CMK (cell line): ENCODE measurements at places on chromosomes 12 and 14.

DNA sequence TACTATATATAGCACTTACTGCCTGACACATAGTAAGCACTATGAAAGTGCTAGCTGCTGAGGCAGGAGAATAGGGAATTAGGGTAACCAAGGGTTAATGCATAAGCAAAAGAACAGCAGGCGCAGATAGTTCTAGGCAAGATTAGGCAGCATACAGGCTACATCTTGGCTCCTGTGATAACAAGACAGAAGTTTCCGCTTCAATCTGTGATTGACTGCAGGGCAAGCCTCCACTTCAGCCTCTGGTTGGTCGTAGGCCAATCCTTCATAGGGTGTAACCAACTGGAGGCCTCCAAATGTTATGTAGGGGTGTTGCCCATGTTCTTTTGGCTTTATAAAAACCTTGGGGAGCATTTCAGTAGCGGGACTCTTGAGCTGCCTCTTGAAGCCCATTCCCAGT, 46.9 kb downstream of the KLHL28 start:
- DNase-seq: peak; percentile 52

GRCh38 chr12:42285431-42285830, 40.5 kb downstream of the ZCRB1 start:
- DNase-seq: no peak

GRCh38 chr12:51669271-51669670, 78.2 kb downstream of the SCN8A start:
- no peak for DNase-seq

DNA sequence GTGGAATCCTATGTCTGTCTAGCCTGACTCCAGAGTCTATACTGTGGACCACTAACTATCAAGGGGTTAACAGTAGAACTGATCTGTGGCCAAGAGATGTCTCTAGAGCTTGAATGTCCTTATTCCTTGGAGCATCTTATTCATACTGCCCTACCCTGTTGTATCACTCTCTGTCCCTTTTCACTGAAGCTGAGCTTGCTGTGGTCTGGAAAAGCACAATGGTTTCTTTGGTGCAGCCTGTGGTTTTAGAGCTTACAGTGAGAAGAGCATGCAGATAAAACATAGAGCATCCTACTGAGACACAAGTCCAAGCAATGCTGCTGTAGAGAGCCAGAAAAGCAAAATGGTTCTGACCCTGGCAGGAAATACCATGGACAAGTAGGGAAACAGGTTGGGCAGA, 367.0 kb upstream of the ATP2B1 start:
- no peak for DNase-seq

- no peak for DNase-seq
Observed at GRCh38 chr12:129378496-129378895, 525.2 kb downstream of the GLT1D1 start.

GRCh38 chr14:51018521-51018920, 74.2 kb upstream of the PYGL start:
- DNase-seq: no peak

DNA sequence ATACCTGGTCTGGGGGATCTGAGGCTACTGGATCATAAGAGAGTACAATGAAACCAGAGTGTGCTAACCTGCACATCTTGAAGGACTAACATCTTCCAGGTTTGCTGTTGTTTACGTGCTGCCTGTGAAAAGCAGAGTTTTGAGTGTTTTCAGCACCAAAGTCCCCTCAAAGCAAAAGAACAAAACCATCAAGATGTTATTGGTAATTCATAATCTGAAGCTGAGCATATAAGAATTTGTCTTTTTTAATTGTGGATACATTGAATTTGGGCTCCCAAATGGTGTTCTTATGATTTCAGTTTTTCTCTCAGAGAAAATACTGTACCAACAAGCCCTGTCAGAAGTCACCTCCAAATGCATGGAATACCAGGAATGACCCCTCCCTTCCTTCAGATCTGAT, 110.2 kb downstream of the BTG1 start:
- DNase-seq: no peak

DNA sequence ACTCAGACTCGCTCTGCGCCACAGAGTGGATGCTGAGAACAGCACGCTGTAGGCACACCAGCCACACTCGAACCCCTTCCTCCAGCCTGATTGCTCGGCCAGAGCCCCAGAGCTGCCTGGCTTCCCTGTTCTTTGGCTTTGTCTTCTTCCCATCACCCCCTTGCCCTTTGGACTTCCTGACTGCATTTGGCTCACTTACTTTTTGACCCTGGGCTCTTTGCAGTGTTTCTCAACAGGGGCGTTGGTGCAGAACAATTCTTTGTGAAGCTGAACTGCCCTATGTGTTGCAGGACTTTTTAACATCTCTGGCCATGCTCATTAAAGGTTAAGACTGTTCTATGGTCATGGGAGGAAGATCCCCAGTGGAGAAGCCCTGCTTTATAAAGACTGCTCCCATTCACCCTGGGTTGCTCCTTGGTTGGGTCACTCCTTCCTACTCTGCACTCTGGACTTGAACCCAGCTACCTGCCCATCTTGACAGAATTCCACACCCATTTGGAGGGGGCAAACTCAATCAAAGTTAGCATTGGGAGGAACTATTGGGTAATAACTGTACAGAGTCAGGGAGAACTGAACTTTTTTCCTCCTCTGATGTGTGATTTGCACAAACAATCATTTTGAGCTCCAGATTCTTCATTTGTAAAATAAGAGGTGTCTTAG, 127.7 kb upstream of the PLEKHG7 start:
- no peak for DNase-seq

GRCh38 chr14:103393676-103394626, 8.7 kb downstream of the MARK3 start:
- DNase-seq: peak; percentile 72

- no peak for DNase-seq
Observed at GRCh38 chr12:2988494-2988893, 29.3 kb downstream of the TEAD4 start.

GRCh38 chr14:50762001-50762930, 68.7 kb downstream of the NIN start:
- no peak for DNase-seq

DNA sequence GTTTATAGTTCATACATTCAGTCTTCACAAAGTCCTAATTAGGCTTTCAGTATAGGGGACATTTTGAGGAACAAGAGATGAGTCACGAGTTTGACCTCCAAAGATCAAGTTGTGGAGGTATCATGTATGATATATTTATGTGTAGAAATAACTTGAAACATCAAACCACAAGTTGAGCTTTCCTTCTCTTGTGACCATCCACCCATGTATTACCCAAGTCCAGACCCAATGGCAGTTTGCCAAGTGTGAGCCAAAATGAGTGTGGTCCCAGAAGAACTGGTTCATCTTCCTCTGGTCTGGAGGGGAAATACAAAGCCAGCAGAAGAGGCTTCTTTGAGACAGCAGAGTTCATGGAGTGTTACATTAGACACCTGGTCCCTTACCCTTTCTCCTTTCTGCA, 104.9 kb downstream of the ATP23 start:
- no peak for DNase-seq

DNA sequence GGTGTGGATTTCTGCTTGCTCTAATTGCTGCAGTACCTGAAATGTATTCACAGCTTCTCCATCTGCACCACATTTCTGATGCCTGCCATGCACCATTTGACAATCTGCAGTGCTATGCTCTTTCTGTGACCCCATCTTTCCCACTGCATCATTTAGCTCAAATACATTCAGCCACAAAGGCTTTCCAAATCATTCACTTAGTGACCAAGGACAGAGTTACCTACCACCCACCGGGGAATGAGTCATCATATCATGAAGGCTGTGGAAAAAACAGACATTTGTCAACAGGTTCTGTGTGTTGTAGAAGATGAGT, 465.5 kb upstream of the ATP2B1 start:
- no peak for DNase-seq

GRCh38 chr14:23877538-23878180, 75.9 kb upstream of the DHRS4 start:
- DNase-seq: no peak

DNA sequence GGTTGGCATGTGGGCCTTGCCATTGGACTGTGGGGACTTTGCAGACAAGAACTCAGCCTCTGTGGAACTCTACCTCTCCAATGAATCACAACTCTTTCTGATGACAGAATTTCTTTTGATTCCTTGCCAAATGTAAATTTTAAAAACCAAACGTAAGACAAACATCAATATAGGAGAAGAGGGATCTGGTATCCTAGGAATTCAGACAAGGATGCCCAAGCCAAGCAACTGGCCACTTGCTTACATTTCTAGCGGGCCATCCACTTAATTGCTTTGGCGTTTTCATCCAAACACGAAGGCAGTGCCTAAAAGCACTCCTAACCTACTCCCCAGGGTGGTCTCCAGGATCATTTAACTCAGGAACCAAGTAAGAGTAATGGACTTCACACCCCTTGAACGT, 23.4 kb upstream of the RAB35 start:
- DNase-seq: no peak

GRCh38 chr12:2856051-2856450, 788 bp downstream of the TEX52 start:
- no peak for DNase-seq

- DNase-seq: no peak
Observed at GRCh38 chr14:63478010-63478409, 65.2 kb downstream of the PPP2R5E start.

- no peak for DNase-seq
Observed at GRCh38 chr14:95467657-95468056, 48.8 kb downstream of the SYNE3 start.

DNA sequence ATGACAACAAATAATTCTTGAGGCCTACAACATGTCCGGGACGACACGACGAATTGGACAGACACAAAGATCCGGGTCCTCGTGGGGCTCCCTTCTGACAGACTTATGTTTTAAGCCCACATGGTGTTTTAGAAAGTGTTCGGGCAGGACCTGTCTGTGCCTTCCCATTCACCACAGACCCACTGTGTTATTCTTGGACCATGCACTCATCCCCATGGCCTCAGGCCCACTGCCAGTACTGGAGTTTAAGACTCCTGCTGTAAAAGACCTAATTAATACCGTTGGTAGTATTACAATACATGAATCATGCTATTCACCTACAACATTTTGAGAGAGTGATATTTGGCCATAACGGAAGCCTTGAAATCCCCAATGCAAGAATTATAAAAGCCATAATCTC, 20.0 kb downstream of the SLC15A4 start:
- no peak for DNase-seq

DNA sequence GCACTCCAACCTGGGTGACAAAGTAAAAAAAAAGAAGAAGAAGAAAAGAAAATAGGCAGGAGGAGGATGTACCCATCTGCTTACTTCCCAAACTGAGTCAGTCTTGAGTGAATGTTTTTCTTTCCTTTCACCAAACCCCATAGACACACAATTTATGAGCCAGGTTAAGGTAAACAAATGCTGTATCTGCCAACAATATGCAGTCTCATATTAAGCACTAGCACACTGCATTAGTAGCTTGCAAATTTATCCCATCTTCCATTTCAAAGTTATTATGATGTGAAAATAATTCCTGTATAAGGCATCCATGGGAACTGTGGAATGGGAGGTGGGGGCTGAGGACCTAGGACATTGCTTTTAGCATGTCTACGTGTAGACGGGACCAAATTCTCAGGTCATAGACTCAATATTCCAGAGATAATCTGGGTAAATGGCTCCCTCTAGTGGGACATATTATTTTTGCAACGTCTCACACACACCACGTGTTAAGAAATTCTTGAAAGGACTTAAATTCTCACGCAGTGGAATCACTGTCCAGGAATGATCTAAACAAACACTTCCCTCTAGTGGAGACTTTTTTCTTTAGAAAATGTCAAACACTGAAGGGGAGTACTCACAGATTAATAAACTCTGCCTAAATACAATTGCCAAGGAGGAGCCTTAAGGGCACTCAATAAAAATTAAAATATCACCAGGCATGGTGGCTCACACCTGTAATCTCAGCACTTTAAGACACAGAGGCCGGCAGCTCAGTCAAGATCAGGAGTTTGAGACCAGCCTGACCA, 17.1 kb upstream of the OR10P1 start:
- peak; percentile 43 for DNase-seq

GRCh38 chr14:94372021-94372605, 16.3 kb downstream of the SERPINA1 start:
- no peak for DNase-seq

DNA sequence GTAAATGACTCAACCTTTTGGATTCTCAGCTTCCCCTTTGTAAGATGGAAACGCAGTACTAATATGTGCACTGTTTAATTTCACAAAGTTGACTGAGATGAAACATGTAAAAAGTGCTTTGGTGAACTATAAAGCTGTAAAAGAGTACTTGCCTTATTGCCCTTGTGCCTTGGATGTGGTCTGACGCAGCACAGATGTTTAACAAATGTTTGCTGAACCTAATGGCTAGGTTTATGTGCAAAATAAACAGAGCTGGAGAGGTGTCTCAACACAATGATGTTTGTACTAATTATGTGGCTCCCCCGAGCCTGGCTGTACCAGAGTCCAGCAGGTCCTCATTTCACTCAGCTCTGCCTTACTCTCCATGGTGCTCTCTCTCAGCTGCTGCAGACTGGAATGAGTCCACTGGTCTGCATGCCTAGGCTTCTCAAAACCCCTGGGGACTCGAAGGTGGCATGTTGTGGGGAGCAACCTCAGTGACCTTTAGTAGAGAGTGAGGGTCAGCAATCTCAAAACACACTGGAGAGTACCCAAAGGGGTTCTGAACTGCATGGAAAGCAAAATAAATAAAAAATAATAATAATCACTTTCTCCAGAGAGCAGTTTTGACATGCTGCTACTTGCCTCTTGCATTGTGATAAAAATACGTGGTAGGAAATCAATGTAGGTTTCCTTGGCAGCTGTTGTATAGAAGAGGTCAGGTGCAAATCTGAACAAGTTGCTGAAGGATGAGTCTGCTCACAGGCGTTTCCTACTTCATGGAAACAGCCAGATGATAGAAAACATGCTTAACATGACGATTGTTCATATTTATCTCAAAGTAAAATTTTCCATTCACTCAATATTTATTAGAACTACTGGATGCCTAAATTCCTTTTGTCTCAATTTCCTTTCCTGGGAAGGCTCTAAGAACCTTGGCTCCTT, 8.5 kb upstream of the AMIGO2 start:
- DNase-seq: no peak

- DNase-seq: no peak
Observed at GRCh38 chr14:64410084-64410774, 22.1 kb downstream of the MTHFD1 start.

- no peak for DNase-seq
Observed at GRCh38 chr12:42666671-42667243, 77.2 kb upstream of the PRICKLE1 start.

DNA sequence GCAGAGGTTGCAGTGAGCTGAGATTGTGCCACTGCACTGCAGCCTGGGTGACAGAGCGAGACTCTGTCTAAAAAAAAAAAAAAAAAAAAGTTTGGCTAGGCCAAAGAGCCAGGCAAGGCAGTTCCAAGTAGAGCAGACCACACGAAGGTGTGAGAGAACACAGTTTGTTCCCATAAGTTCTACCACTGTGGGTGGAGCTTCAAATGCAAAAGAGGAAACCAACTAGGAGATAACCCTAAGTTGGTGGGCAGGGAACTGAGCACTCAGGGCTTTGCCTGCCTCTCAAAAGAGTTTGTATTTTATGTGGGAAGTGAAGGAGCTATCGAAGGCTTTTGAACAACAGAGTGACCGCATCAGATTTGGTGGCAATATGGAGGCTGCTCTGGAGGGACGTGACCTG, 15.1 kb downstream of the SOCS2 start:
- DNase-seq: no peak
